Testis (tissue), 5 donors: ENCODE measurements at places on chromosomes 1 and 21. TPM values are rescaled to one million over a fixed set of nuclear protein-coding genes. Genes with fewer than 3 reads are reported as not detected.
A peak's percentile ranks its signal among the peaks of the same experiment; 100 is the strongest.

DNA sequence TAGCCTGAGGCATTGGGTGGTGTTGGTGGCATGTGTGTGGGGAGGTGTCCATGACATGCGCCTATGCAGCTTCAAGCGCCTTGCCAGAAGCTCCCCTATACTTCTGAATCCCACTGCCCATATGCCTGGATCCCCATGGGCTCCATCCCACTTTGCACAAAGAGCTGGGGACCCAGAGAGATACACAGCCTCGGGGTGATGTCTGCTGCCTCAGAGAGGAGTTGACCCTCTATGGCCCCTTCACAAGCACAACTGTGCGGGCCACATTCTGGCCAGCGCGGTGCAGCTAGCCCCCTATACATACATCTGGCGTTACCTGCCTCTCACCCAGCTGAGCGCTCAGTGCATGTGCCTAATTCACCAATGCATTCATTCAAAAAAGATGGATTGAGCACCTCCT lies 9.6 kb upstream of the PTPRF start:
- no peaks in the 10 kb centered on the region for H3K4me1 ChIP-seq
- no peaks in the 10 kb centered on the region for H3K27me3 ChIP-seq
- H3K4me3 ChIP-seq = no peak overlapping the region
- no peaks in the 10 kb centered on the region for H3K36me3 ChIP-seq
- no peak overlapping the region for H3K27ac ChIP-seq
- DNase-seq = no peak

- no peaks in the 10 kb centered on the region for H3K27me3 ChIP-seq
- no peak overlapping the region for H3K4me3 ChIP-seq
- no peak for DNase-seq
- H3K36me3 ChIP-seq = no peaks in the 10 kb centered on the region
Measured at GRCh38 chr1:192573499-192573898, 2.1 kb upstream of the RGS1 start.

Gene AMY1C
- total RNA-seq = 1.7 TPM

DNA sequence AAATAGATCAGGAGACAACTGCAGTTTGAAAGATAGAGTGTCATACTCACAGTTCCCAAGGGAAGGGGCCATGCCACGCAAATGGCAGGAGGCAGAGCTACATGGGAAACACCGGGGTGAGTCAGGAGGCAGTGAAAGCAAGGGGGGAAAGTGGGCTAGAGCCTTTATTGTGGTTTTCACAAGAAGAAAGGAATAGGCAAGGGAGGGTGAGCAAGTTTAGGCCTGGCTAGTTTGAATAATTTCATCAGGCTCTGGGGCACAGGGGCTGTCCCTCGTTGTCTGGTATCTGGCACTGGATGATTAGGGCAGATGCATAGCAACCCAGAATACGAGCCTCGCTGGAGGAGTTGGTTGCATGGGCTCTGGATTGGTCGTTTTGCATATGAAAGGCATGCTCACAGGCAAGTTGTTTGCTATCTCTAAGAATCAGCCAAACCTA lies 17.0 kb upstream of the ITLN2 start:
- H3K27me3 ChIP-seq = no peaks in the 10 kb centered on the region
- no peaks in the 10 kb centered on the region for H3K4me1 ChIP-seq
- no peak for DNase-seq
- no peak overlapping the region for H3K4me3 ChIP-seq
- no peak overlapping the region for H3K27ac ChIP-seq

GRCh38 chr1:60390593-60391282 lies 317.2 kb upstream of the C1orf87 start:
- no peak for DNase-seq
- no peaks in the 10 kb centered on the region for H3K4me1 ChIP-seq
- H3K27ac ChIP-seq = no peak overlapping the region
- no peaks in the 10 kb centered on the region for H3K36me3 ChIP-seq

DNA sequence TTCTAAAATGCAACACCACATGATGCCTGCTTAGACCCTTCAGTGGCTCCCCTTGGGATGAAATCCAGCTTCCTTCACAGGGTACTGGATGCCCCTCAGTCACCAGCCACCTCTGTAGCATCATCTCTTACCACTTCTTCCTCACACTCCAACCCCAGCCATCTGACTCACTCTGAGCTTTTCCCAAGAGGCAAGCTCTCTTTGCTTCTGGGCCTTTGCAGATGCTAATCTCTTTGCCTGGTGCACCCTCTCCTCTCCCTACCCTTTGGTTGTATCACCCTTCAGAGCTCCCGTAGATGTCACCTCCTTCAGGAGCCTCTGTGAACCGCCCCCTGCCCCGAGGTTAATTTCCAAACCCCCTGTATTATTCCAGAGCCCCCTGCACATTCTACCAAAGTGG lies 164.8 kb upstream of the ZC3H12A start:
- no peaks in the 10 kb centered on the region for H3K27me3 ChIP-seq
- no peak overlapping the region for H3K4me3 ChIP-seq
- DNase-seq = no peak
- peaks cover 22% of the 10 kb centered on the region for H3K4me1 ChIP-seq

DNA sequence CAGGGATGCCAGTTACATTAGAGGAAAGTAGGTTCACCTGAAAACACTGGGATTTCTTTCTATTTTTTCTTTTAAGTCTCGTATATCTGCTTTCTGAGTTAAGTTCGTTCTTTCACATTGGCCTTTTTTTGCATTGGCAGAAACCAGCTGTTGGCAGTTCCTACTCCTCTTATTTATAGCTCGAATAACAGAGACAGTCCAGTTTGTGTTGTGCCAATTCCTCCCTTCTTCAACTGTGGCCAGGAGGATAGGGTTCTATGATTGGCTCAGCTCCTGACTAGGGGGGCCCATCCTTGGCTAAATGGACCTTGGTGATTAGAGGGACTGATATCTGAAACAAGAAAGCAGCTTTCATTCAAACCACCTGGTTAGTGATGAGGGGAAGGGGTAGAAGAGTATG lies 115.8 kb downstream of the RPS6KC1 start:
- no peaks in the 10 kb centered on the region for H3K27me3 ChIP-seq
- H3K36me3 ChIP-seq = no peaks in the 10 kb centered on the region
- no peak for DNase-seq

DNA sequence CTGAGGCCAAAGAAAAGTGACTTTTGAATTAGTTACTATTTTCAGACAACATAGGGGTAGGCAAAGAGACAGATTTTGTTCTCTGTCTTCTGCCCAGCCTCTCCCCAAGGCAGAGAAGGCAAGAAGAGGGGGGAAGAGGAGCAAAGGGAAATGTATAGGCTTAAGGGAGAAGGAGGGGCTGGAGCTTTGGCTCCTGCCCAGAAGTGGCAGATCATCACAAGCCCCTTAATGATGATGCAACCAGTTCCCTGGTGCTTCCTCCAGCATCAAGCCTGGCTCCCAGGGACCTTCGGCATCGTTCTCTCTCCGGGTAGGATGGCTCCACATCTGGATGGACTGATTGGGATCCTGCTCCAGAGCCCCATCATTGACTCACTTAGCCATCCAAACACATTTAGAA lies 112.8 kb downstream of the KCND3 start:
- no peaks in the 10 kb centered on the region for H3K4me1 ChIP-seq
- H3K4me3 ChIP-seq = no peak overlapping the region
- no peak for DNase-seq
- H3K27ac ChIP-seq = no peak overlapping the region

GRCh38 chr1:45762291-45762690 lies 11.8 kb upstream of the IPP start:
- DNase-seq = no peak
- no peak overlapping the region for H3K4me3 ChIP-seq
- H3K27ac ChIP-seq = no peak overlapping the region
- no peaks in the 10 kb centered on the region for H3K4me1 ChIP-seq

GRCh38 chr1:31567956-31568570 lies 8.3 kb upstream of the TINAGL1 start:
- no peak for DNase-seq
- no peaks in the 10 kb centered on the region for H3K36me3 ChIP-seq
- H3K27ac ChIP-seq = no peak overlapping the region
- peaks cover 22% of the 10 kb centered on the region for H3K4me1 ChIP-seq
- no peaks in the 10 kb centered on the region for H3K27me3 ChIP-seq
- H3K4me3 ChIP-seq = no peak overlapping the region

GRCh38 chr1:166811691-166812090 lies 27.6 kb upstream of the POGK start:
- H3K27me3 ChIP-seq = no peaks in the 10 kb centered on the region
- no peak overlapping the region for H3K27ac ChIP-seq
- no peaks in the 10 kb centered on the region for H3K36me3 ChIP-seq
- H3K4me3 ChIP-seq = no peak overlapping the region
- no peak for DNase-seq
- no peaks in the 10 kb centered on the region for H3K4me1 ChIP-seq

- no peak overlapping the region for H3K4me3 ChIP-seq
- no peak for DNase-seq
- peaks cover 8% of the 10 kb centered on the region for H3K4me1 ChIP-seq
- H3K27me3 ChIP-seq = no peaks in the 10 kb centered on the region
Measured at GRCh38 chr1:225559326-225559725, 93.6 kb downstream of the ENAH start.

- no peak for DNase-seq
- H3K4me1 ChIP-seq = peaks cover 5% of the 10 kb centered on the region
- H3K27me3 ChIP-seq = no peaks in the 10 kb centered on the region
- H3K27ac ChIP-seq = no peak overlapping the region
Measured at GRCh38 chr1:212110617-212111016, 75.1 kb downstream of the DTL start.

DNA sequence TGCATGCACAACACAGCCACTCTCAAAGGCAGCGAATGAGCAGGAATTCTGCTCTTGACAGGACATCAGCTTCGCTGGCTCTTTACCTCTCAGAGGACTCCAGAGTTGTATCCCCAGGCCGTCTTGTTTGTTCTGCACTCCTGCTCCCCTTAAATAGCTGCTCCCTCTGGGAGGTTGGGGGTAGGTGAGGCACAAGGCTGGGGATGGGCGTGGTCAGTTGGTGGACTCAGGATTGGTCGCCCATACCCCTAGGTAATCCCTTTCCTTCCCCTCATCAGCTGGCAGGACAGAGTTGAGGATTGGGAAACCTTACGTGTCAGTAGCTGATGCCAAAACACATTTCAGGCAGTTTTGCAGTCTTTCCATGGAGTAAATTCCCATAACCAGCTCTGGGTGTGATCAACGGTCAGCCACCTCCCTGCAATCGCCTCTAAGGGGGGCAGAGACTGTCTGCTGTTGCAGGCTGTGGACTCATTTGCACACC lies at the start of gene PLA2G2A:
TSS of gene PLA2G2A (minus strand) at position 125 of the 484 bp plus-strand sequence. CDS start 845 bp downstream, outside the sequence.
- DNase-seq = peak; percentile 33
- no peak within 1 kb of the TSS for H3K27ac ChIP-seq
- H3K4me3 ChIP-seq = no peak within 1 kb of the TSS
- no peaks in the 10 kb centered on the region for H3K36me3 ChIP-seq

Gene RIPK4
- 10.2 TPM for total RNA-seq

DNA sequence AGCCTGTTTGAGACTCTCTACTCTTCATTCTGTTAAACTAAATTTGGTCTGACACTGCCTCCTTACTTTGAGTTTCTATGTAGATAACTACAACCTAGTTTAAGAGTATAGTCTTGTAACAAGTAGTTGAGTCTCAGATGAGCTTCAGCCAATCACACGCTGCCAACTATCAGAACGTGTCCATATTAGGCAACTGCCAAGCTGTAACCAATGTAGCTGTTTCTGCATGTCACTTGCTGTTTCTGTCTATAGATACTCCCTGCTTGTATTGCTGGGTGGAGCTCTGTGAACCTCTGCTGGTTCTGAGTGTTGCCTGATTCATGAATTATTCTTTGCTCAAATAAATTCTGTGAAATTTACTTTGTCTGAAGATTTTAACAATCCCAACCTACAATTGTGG lies 452.6 kb upstream of the NR5A2 start:
- no peaks in the 10 kb centered on the region for H3K4me1 ChIP-seq
- DNase-seq = no peak
- no peaks in the 10 kb centered on the region for H3K27me3 ChIP-seq
- H3K36me3 ChIP-seq = no peaks in the 10 kb centered on the region

DNA sequence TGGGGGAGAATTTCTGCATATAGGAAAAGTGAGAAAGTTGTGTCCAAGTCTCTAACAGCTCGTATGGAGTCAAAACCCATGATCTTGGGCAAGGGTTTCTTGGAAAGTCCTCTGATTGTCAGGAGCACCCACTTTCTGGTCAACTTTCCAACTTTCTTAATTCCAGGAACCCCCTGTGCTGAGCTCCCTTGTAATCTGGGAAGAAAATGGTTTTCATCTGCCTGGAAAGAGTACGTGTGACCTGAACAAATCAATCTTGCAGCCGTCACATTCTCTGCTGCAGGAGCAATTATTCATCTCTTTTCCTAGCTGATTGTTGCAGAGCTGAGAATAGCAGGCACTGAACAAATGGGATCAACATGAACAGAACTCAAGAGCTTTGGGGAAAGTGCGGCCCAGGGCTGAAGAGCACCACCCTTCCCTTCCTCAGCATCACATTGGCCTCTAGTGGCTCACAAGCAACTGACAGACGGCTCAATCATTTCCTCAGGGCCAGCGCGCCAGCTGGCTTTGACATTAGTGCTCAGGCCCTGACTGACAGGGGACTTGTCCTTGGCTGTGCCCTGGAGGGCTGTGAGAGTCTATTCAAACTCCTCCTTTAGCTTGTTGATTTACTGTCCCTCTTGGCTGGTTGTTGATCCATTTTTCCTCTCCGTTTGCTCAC lies 295.2 kb downstream of the HLX start:
- DNase-seq = peak; percentile 16
- H3K36me3 ChIP-seq = no peaks in the 10 kb centered on the region
- no peak overlapping the region for H3K27ac ChIP-seq
- no peaks in the 10 kb centered on the region for H3K27me3 ChIP-seq

DNA sequence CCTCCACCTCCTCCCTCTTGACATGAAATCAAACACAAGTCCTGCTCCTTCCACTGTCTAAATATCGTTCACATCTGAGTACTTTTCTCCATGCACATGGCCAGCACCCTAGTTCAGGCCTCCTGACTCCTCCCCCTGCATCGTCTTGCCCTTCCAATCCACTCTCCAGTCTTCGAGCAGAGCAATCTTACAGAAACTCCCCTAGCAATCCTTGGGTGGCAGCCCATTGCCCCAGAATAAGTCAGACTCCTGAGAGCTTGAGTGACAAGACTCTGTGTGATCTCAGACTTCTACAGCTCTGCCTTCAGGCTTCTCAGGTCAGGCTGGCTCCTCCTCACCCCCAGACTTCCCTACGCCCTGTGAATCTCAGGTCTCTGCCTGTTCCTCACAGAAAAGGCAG lies 5.5 kb downstream of the SH2D2A start:
- DNase-seq = no peak
- H3K4me3 ChIP-seq = no peak overlapping the region
- H3K36me3 ChIP-seq = no peaks in the 10 kb centered on the region

DNA sequence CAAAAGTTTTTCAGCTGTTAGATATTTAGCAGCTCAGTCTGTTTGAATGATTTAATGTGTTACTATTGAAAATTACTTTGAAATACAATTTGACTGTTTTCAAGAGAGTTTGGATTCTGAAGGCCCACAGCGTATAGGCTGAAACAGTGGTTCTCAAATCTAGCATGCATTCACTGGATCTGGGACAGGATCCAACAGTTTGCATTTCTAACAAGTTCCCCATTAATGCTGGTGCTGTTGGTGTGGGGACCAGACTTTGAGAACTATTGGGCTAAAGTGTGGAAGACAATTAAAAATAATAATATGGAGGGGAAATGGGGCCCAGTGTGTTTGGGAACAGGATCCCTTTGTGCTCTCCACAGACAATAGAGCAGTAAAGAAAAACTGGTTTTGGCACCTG lies 31.9 kb downstream of the ITSN1 start:
- H3K4me3 ChIP-seq = no peak overlapping the region
- H3K27me3 ChIP-seq = no peaks in the 10 kb centered on the region
- no peaks in the 10 kb centered on the region for H3K36me3 ChIP-seq
- no peak overlapping the region for H3K27ac ChIP-seq

- H3K4me3 ChIP-seq = no peak overlapping the region
- no peak overlapping the region for H3K27ac ChIP-seq
- H3K36me3 ChIP-seq = no peaks in the 10 kb centered on the region
- no peak for DNase-seq
- H3K4me1 ChIP-seq = no peaks in the 10 kb centered on the region
Measured at GRCh38 chr1:150138044-150138443, 11.7 kb upstream of the PLEKHO1 start.
